Trophoblast cell (in vitro differentiated cells and primary cell): ENCODE measurements at places on chromosomes 7 and 10.

GRCh38 chr10:101617824-101618568, 29.9 kb downstream of the DPCD start:
- DNase-seq, result no peak

DNA sequence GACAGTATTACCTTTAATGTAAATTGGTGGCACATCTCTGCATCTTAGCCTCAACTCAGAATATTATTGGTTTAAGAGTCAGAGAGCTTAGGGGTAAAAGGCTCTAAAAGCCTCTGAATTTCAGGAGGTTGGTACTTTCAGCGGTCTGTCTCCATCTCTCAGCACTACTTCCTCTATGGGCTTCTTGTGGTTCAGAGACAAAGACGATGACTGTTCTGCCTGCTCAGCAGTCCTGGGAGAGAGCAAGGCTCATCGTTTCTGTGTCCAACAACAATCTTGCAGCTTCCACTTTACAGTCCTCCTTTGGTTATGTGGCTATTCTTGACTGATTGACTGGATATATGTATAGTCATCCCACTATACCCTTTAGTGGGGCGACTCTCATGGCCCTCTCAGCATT, 394.7 kb downstream of the AUTS2 start:
- no peak for DNase-seq

DNA sequence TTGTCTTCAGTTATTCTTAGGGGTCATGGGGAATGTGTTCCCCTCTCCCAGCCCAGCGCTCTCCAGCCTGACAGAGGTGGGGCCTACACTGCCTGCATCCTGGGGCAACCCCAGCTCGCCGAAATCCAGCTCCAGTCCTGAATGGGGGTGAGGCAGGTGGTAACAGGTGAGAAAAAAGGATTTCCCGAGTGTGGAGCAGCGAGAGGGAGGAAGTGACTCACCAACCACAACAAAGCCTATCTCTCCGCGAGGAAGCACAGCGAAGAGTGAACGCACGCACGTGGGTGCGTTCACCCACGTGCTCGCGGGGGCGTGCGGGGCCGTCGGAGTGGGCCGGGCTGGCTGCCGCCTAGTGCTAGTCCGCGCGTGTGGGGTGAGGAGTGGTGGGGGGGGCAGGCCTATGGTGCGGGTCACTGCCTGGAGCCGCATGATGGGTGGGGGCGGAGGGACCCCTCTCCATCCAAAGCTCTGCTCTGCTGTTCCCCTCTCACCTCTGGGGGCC, 855 bp upstream of the PALD1 start:
- DNase-seq, result no peak

DNA sequence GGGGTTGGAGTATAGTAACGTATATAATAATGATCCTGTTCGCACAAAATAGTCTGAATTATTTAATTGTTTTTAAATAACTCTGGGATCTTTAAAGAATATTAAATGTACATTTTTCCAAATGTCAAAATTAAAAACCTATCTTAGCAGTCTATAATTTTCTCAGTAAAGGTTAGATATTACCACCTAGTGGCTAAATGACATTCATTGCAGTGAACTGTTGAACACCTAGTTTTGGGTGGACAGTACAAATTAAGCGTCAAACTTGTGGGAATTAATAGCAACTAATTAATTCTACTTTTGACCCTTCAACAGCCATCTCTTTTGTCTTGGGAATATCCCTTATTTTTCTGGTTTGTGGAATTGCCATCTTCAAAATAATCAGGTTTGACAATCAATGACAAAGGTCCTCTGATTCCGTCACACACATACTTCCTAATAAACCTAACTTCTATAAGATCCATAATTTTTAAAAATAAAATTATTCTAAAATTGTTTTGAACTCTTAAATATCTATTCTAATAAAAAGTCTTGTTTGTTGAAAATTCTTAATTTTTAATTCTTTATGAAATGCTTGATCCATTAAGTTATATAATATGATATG, 165.7 kb downstream of the SEMA3D start:
- no peak for DNase-seq

DNA sequence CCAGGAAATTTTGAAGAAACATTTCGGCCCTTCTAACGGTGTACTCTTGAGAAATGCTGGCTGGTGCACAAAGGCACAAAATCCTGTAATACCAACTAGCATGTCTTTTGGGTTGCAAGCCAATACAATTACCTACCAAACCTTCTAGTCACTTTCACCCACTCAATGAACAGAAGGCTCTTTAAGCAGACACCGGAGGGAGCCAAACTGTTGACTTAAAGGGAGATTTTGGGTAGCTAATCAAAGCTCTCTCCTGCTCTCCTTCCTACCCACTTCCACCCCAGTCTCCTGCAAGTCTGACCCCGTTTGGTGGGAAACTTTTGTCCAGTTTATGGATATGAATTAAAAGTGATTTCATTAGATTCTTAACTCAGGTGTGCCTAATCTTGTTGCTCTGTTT, 24.0 kb downstream of the GRM3 start:
- no peak for DNase-seq

GRCh38 chr7:12119620-12120303, 91.3 kb upstream of the TMEM106B start:
- DNase-seq, result no peak

DNA sequence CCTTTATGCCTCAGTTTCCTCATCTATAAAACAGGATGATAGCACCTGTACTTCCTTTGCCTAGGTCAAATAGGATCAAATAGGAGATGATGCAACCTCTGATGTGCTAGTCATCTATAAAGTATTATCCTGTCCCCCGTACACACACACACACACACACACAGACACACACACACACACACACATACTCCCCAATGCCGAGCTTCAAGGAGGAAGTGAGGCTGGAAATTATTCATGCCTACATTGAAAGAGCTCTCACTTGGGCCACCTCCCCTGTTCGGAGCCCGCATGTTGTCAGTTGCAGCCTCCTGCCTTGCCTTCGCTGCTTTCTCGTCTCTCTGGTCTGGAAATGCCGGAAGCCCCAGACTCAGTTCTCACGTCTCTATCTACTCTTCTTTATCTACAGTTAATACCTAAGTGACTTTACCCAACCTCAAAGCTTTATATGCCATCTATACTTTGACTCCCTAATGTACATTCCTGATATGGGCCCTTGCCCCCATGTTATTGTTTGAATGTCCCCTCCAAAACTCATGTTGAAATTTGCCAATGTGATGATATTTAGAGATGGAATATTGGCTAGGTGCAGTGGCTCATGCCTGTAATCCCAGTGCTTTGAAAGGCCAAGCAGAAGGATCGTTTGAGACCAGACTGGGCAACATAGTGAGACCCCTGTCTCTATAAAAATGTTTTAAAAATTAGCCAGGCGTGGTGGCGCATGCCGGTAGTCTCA, 6.9 kb upstream of the UBE2H start:
- peak; percentile 65 for DNase-seq

DNA sequence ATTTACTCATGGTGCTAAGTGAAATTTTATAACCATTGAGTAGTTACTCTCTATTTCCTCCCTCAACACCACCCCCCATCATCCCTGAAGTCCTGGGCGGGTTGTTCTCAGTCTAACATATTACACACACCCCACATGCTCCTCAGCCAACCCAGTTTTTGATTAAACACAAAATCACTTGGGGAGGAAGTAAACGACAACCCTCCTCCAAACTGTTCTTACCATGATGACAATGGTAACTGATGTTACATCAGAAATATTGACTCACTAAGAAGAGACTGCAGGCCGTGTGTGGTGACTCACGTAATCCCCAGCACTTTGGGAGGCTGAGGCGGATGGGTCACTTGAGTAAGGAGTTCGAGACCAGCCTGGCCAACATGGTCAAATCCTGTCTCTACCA, 44.2 kb downstream of the RAB11FIP2 start:
- no peak for DNase-seq

DNA sequence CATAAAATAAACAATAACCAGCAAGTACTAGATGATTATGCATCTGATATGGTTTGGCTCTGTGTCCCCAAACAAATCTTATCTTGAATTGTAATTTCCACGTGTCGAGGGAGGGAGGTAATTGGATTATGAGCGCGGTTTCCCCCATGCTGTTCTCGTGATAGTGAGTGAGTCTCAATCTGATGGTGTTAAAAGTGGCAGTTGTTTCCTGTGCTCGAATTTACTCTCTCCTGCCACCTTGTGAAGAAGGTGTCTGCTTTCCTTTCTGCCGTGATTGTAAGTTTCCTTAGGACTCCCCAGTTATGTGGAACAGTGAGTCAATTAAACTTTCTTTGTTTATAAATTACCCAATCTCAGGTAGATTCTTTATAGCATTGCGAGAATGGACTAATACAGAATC, 15.1 kb downstream of the CNTNAP2 start:
- no peak for DNase-seq

- DNase-seq, result no peak
Observed at GRCh38 chr7:8719102-8719501, 285.7 kb downstream of the NXPH1 start.

DNA sequence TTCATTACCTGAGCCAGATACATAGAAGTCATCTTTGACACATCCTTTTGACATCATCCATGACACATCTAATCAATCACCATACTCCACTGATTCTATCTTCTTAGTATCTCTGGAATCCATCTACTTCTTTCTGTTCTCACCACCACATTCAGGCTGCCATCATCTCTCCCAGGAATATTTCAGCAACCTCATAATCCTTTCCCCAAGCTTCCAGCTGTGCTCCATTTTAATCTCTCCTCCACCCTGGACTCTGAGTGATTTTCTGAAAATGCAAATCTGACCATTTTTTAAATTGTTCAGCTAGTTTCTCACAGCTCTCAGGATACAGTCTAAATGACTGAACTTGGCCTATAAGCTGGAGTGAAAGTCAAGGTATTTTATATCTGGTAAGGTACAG, 2.5 kb upstream of the BTRC start:
- peak; percentile 25 for DNase-seq

GRCh38 chr7:50317697-50318669, 13.5 kb downstream of the IKZF1 start:
- no peak for DNase-seq

DNA sequence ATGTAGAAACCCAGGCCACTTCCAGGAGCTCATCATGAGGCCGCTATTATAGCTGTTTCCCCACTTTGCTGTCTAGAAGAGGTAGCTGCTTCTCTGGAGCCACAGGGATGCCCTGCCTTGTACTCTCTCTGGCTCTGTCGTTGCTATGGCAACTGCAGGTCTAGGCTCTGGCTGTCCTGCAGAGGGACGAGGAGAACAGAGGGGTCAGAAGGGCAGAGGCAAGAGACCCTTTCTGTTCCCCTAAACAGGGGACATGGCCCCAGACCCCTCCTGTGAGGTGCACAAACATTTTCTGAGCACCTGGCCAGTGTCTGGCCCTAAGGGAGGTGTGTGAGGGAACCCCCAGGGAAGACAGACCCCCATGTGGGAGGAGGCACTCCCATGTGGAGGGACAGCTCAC, 31.4 kb downstream of the ITPRIP start:
- no peak for DNase-seq

- peak; percentile 31 for DNase-seq
Observed at GRCh38 chr7:92425311-92425947, 21.9 kb upstream of the GATAD1 start.

- no peak for DNase-seq
Observed at GRCh38 chr10:88505265-88505664, 77.9 kb downstream of the RNLS start.

DNA sequence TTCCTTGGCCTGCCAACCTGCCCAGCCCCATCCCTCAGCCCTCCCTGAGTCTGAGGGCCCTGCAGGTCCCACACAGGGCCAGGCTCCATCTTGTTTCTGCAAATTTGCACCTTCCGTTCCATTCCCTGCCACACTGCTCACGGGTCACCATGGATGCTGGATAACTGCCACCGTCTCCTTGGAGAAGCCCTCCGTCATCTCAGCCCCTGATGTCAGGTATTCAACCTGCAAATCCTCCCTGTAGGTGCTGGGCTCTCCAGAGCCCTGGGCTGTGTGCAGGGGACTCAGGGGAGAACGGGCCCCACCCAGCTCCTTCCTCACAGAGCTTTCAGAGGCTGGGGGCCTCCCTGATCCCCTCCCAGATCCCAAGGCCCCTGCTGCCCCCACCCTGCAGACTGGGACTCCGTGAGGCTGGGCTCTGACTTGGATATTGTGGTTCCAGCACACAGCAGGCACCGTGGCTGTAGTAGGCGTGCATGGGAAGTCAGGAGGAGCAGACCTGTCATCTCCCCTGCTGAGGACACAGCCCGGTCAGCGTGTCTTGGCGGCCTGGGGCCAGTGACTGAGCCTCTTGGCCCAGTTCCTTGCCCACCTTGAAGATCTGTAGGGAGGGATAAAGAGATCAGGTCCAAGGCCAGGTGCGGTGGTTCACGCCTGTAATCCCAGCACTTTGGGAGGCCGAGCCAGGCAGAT, 121.7 kb upstream of the TNRC18 start:
- no peak for DNase-seq

GRCh38 chr10:31833753-31834152, 94.9 kb downstream of the ARHGAP12 start:
- DNase-seq, result no peak

- DNase-seq, result no peak
Observed at GRCh38 chr10:103901299-103901698, 16.7 kb downstream of the STN1 start.
